ENCODE measurements at places on chromosomes 2 and 18. TPM values are rescaled to one million over a fixed set of nuclear protein-coding genes. Genes with fewer than 3 reads are reported as not detected.

TXNDC2 gene
- polyA plus RNA-seq = not detected

LHCGR gene
- polyA plus RNA-seq = 0.08 TPM

KIAA2012 gene
- 0.48 TPM for polyA plus RNA-seq

FRZB gene
- polyA plus RNA-seq = 3.8 TPM

SOX11 gene
- polyA plus RNA-seq = 46.8 TPM

- no peak for DNase-seq
Measured at GRCh38 chr2:229230256-229230655, 40.8 kb downstream of the PID1 start.

DNA sequence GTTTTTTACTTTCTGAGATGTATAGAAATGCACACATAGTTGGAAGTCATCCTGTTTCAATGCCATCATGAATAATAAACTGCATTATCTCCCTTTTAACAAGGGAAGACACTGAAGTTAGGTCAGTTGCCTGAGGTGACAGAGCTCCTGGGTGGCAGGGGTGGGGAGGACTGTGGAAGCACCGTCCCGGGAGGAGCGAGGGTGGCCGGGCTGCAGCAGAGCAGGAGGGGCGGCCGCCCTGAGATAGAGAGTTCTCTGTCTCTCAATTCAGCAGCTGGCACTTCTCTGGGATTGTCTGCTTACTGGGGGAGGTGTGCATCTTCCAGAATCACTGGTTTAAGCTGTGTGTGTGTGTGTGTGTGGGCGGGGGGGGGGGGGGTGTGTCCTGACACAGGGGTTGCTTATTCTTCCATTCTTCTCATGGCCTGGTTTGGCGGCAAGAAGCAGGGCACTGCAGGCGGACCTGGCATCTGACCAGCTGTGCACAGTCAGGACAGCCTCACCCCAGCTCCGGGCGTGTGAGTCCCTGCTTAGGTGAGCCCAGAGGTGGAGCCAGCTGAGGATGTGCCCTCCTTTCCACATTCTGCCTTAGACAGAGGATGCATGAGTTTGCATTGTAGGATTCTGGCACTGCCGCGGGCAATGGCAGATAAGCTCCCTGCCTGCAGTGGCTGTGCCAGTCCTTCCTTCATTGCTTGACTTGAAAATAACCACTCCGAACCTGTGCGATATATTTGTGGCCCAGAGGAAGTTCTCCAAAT, 40.4 kb downstream of the VWA3B start:
- no peak for DNase-seq

DNA sequence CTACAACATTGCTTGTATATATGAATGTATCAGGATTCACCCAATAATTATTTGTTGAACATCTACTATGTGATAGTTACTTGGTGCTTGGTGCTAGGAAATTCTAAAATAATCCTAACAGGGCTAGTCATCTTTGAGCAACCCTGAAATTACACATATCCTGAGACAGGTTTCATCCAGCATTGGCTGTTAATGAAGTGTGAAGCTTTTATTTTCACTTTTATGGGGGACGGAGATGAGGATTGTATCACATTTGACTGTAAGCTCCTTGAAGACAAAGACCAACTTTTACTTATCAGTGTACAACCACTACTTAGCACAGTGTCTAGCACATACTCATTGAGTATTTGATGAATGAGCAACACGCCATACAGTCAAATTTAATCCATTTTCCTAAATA, 6.8 kb upstream of the GALM start:
- DNase-seq = no peak

DNA sequence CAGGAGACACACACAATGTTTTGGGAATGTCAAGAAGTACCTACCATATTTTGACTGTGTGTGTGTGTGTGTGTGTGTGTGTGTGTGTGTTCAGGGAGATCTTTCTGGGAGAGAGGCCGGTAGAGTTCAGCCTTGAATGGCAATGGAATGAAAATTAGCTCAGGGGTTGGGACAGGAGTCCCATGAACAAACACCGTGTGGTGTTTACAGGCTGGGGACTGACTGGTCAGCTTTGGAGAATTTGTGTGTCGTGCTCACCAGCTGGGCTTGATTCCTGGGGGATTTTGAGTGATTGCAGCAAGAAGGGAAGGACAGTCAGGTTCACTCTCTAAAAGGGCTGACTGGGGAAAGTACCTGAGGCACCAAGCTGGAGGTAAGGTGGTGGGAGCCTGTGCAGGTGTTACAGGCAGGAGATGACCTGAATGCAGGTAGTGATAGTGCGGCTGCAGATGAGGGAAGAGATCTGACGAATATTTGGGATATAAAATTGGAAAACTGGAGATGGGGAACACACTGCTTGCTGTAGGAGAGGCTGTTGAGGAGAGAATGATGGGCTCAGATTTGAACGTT, 2.5 kb upstream of the ADNP2 start:
- no peak for DNase-seq

DNA sequence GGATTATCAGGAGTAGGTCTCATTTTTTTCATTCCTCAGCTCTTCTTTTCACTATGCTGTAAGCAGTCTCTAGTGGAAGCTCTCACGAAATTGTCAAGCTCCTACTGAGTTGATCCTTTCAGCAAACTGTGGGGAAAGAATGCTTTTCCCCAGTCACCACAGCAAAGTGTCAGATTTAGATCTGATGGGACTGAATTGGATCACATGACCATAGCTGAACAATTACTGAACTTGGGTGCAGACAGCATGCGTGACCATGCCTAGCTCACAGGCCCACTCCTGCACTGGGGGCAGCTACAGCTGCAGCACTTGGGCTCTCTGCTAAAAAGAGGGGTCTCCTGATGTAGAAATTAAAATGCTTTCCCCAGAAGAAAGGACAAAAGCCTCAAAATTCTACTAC, 3.1 kb downstream of the ARHGAP15 start:
- peak; percentile 35 for DNase-seq
